IMR-90 (cell line): ENCODE measurements at places on chromosomes 7 and 10.

DNA sequence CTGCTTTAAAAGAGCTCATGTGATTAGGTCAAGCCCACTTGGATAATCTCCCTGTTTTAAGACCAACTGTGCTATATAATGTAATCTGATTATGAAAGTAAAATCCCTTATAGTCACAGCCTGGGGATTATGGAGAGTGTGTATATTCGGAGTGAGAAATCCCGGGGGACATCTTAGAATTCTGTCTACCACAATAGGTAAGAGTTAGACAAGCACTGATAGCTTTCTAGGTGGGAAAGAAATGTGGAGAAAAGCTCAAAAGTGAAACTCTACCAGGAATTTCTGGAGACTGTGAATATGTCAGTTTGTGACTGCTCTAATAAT lies 2.9 kb upstream of the VCL start:
- DNase-seq: no peak

GRCh38 chr7:39433550-39433949 lies 132.7 kb upstream of the YAE1 start:
- no peak for DNase-seq

- peak; percentile 32 for DNase-seq
These were observed 10.7 kb upstream of the HOXA13 start for GRCh38 chr7:27210441-27211083.

DNA sequence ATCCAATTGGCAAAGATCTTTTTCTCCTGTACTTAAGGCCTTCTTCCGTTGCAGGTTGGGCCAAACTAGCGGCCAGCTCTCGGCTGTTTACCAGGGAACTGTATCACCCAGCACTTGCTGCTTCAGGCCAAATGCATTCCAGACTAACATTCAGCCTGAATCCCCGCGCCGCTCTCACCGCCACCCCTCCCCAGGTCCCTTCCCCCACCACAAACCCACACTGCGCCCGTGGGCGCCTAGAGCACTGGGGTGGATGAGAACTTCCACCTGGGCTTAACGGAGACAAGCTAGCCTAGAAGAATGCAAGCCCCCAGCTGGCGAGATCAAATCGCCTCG lies 676 bp downstream of the TCAF1 start:
- DNase-seq: peak; percentile 58

- peak; percentile 41 for DNase-seq
These were observed 81.9 kb upstream of the DYNC1I1 start for GRCh38 chr7:95690367-95690947.

DNA sequence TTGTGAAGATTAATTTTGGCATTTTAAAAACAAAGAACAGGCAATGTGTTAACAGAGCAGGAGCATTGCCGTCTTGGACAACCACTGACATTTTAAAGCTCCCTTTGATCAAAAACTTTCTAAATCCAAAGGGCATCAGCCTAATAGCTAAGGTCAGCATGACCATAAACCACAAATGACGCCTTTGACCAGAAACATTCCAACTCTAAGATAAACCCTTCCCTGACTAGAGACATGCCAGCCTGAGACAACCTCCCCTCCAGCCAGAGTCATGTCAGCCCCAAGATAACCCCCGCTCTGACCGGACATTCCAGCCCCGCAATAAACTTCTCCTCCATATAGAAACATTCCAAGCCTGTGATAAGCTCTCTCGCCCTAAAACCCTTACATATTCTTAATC lies 949.4 kb upstream of the POT1 start:
- no peak for DNase-seq

DNA sequence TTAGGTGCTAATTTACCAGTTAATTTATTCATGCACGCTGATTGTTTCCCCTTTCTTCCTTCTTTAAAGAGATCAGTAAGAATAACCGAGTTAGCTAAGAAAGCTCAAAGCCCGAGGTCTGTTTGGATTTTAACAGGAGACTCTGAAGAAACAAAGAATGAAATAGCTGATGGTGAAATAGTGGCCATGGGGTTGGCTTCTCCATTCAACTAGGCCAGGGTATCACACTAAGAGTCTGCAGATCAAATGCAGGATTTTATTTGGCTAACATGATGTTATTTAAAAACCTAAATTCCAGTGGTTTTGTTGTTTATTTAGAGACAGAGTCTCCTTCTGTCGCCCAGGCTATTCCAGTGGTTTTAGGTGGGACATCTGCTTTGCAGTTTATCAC lies 65.2 kb upstream of the SYPL1 start:
- peak; percentile 24 for DNase-seq

DNA sequence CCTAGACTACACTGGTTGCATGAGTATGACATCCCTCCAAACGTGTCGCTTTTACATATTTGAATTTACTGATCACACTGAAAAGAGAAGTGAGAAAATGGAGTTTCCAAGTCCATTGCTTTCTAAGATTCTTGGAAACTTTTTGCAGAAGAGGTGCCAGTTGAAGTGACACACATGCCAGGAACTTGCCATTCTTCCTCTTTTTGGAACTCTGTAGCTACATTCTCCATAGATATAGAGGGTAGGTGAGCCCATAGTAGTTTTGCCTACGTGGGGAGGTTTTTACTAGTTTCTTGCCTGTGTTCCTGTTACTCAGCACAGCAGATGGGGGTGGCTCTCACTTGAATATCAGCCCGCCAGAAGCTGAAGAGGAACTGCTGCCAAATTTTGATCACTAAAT lies 286.6 kb upstream of the NRP1 start:
- DNase-seq: no peak

DNA sequence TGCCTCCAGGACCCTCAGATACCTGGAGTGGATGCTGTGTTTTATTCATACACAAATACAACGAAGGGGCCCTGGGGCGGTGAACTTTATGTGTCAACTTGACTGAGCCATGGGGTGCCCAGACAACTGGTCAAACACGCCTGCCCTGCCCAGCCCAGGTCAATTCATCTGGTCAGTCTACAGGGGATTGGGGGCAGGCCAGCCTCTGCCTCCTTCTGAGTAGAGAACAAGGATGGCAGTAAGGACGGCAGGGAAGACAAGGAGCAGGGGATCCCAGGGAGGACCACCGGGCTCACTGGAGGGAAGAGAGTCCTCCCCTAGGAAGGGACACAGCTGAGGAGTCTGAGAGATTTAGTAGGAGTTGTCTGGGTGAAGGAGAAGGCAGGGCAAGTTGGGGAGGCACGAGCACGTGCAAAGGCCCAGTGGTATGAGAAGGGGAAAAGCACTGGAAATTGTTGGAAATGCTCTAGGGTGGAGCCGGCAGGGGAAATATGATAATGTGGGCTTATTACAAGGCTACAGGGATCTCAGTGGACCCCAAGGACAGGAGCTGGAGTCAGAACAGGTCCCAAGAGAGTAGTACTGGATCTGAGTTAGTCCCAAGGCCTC lies 63.4 kb downstream of the MYL10 start:
- no peak for DNase-seq

- DNase-seq: no peak
These were observed 7.0 kb upstream of the ARHGAP12 start for GRCh38 chr10:31935678-31936077.
